ENCODE measurements at places on chromosomes 1 and 21.

- DNase-seq = no peak
These were observed 274.4 kb upstream of the CXADR start for GRCh38 chr21:17238468-17238867.

GRCh38 chr1:87331365-87332241 lies 2.9 kb downstream of the LMO4 start:
- DNase-seq = peak; percentile 28

DNA sequence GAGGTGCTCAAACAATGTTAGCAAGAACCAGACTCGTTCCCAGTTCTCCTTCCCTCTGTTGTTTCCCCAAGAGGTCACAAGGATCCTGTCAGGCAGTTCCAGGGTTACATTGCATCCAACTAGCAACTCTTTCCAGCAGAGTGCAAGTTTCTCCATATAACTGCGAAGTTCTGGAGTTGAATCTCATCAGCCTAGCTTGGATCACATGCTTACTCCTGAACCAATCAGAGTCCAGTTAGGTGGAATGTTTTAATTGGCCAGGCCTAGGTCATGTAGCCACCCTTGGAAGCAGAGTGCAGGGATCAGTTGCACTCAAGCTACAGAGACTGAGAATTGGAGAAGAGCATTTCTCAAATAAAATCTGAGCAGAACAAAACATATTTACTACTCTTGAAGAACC lies 15.9 kb upstream of the PIK3R3 start:
- DNase-seq = no peak

DNA sequence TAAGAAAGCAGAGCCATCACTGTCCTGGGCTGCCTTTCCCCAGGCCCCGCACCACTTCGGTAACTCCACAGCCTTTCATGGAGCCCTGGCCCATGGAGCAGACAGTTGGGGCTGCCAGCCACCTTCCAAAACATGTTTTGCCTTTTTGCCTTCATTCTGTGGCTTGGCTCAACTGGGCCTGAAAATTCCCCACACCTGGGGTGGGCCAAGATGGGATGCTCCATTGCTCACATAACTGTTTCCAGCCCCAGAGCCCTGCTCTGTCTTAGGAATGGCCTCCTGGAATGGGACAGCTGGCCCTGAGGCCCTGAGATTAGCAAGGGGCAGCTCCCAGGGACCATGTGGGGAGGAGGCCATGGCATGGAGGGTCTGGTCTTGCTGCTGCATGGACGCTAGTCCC lies 10.9 kb upstream of the PRELP start:
- no peak for DNase-seq

DNA sequence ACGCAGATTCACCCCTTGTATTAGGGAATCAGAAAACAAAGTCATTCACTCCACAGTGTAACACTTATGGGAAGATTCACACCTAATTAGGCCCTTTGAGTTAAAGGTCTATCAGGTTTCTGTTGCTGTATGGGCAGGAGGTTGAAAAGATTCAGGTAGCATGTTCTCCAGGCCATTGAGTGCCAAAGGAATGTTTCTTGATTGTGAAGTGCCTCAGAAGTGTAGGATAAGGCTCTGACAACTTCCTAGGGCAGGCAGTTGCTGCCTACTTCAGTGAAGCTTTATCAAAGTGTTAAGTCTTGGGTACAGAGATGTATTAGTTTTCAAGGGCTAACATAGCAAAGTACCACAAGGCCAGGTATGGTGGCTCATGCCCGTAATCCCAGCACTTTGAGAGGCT lies 48.7 kb upstream of the RGS18 start:
- DNase-seq = no peak

- no peak for DNase-seq
These were observed 1.1 kb downstream of the IGFN1 start for GRCh38 chr1:201191653-201192260.

GRCh38 chr1:207027206-207027777 lies 5.3 kb downstream of the C1orf116 start:
- DNase-seq = no peak

GRCh38 chr1:230682274-230682673 lies 31.6 kb downstream of the AGT start:
- no peak for DNase-seq

DNA sequence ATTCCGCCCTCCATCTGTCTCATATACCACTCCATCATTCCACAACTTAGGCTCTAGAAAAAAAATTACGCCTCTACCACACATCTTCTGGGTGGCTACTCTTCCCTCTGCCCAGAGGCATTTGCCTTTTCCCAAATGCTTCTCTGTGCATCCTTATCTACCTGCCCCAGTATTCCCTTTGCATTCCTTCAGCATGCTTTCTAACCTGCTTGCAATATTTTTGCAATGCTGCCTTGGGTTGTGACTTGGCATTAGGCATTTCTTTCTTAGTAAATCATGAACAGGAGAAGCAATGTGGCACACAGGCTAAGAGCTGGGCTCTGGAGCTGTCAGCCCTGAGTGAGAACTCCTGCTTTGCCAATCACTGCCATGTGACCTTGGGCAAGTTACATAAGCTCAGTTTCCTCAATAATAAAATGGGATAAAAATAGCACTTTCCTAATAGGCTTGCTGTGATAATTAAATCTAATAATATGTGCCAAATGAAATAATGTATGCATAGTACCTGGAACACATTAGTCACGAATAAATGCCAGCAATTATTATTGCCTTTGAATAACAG lies 276.0 kb downstream of the ASTN1 start:
- DNase-seq = no peak

GRCh38 chr1:221740369-221740992 lies 1.4 kb downstream of the DUSP10 start:
- no peak for DNase-seq

DNA sequence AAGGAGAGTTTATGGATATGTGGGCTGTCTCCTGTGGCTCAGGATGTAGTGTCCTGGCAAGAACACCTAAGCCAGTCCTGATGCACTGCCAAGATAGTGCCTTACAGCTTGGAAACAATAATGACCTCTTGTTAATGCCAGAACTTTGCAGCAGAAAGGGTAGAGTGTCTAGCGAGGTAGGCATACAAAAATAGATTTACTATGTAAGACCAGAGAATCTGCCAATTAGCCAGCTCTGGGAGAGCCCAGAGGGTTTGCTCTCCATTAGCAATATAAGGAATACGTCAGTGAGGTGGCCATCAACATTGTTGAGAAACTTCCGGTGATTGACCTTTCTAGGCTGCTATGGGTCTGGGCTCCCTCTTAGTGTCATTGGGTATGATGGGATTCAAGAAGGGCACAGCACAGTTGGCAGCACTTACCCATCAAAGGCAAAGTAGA lies 178.5 kb upstream of the GALNT2 start:
- no peak for DNase-seq

GRCh38 chr1:100392756-100393155 lies 40.5 kb downstream of the CDC14A start:
- DNase-seq = no peak

- DNase-seq = no peak
These were observed 577.1 kb downstream of the PLPP3 start for GRCh38 chr1:56002231-56002630.

- no peak for DNase-seq
These were observed 123.9 kb upstream of the DUSP10 start for GRCh38 chr1:221865808-221866207.

GRCh38 chr1:147167365-147167764 lies 4.9 kb downstream of the PRKAB2 start:
- no peak for DNase-seq

DNA sequence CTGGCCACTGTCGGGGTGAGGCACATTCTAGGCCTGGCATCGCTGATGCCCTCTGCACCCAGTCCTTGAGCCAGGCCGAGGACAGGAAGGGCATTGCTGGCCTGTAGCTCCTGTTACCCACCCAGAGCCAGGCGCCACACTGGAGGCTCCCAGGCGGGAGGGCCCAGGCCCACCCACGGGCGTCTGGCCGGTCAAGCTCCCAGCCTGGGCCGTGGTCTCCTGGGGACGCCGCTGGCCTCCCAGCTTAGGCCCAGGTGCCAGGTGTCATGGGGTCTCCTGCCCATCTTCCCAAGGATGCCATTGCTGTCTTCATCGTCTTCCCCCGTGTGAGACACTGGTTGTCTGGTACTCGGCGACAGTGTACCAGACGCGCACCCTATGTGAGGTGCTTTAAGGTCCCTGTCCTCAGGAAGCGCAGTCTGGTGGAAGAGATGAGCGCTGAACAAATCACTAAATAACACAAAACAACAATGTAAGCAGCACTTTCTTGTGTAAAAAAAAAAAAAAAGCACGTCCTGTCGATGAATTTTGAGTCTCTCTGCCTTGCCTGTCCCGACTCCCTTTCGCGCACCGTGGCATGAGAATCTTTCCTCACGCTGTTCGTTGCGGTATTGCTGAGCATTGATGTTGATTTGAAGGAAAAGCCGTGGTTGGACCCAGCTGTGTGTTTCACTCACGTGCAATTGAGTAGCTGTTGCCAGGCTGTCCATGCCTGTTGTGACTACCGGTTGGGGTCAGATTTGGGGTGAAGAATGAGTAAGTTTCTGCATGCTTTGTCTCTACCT lies 27.0 kb upstream of the TRAPPC10 start:
- DNase-seq = no peak

DNA sequence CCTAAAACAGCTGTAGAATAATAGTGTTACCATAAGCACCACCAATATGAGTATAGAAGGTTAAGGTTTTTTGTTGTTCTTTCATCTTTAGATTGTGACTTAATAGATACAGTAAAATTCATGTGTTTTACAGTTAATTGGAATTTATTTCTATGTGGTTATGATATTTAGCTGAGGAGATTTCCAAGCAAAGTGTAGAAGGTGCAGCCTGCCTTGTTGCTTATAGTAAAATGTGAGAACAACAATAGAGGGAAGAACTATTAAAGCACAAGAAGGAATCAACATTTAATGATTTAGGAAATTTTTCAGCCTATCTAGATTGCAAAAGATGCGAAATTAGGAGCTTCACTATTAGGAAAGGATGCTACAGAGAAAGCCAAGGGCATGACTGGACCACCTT lies 47.9 kb downstream of the DESI2 start:
- DNase-seq = no peak

DNA sequence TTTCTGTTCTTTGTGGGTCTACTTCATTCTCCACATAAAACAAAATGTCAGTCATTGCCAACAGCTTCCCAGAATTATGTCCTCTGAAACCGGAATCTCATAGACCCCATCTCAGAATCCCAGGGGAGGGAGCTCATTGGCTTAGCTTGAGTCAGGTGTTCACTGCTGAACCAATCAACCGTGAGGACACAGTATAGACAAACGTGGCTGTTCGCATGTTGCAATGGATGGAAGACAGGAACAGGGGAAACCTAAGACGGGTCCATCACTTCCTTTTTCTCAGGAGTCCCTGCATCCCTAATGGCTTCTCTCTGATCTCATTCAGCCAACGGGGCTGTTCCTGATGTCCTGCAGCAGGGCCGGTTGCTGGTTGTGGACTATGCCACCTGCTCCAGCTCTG lies 9.1 kb downstream of the CELA2A start:
- DNase-seq = no peak

- no peak for DNase-seq
These were observed 729 bp downstream of the APP start for GRCh38 chr21:26169611-26170470.

- no peak for DNase-seq
These were observed 14.2 kb downstream of the PTPN14 start for GRCh38 chr1:214537219-214537618.

DNA sequence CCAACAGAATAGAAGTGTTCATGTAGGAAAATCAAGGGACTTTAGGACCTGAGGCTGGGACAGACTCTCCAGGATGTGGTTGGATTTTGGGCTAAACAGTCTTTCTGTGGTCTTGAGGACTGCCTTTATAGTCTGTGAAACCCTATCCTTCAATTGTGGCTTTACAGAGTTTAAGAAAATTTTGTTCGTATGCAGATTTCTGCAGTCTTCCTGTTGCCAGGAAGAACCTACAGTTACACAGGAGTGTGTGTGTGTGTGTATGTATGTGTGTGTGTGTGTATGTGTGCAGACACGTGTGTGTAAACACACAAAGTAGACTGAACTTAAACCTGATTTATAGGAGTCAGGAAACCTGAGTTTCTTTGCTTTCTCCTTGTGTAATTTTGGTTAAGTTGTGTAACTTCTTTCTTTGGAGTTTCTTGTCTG lies 22.8 kb downstream of the NEK7 start:
- DNase-seq = no peak

DNA sequence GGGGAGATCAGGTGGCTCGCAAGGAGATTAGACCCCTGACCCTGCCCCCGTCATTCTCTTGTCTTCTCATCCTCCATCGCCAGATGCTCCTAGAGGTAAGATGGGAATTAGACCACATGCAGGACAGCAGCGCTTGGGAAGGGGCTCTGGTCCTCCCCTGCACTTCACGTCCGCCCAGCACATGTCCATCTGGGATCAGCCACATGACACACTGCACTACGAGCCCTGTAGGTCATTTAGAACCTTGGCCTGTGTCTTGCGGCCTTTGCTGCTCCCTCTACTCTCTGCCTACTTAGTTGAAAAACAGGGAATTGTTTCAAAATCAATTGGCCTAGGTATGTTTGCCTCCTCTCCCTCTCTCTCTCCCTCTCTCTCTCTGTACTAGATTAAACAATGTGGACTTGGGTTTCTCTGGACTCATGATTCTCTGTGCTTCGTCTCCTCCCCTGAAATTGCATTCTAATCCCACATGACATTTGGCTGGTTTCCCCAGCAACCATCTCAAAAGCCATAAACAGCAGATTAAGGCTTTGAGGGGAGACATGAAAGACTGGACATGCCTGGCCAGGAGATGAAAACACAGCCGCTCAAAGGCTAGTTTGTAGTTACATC lies 3.8 kb upstream of the NCMAP start:
- DNase-seq = no peak

GRCh38 chr1:180905927-180906326 lies 6.8 kb upstream of the KIAA1614 start:
- DNase-seq = no peak

GRCh38 chr1:165845992-165846748 lies 18.8 kb downstream of the UCK2 start:
- DNase-seq = no peak

- no peak for DNase-seq
These were observed 965.8 kb downstream of the PLA2G4A start for GRCh38 chr1:187794561-187794960.

DNA sequence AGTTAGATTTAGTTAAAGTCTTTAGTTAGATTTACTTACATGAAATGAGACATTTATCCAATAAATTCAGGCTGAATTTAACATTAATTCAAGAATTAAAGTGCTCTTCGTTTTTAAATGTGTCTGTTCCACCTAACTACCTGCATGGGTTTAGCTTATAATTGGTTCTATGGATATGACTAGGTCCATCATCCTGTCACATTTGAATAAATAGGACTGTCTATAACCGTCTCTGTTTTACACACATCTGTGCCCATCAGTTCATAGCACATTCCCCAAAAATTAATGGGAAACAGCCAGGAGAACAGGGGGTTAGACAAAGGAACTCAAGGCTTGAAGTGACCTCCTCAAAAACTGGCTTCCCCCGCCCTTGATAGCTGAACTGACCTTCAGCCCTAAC lies 219.6 kb downstream of the MRPL39 start:
- DNase-seq = no peak

DNA sequence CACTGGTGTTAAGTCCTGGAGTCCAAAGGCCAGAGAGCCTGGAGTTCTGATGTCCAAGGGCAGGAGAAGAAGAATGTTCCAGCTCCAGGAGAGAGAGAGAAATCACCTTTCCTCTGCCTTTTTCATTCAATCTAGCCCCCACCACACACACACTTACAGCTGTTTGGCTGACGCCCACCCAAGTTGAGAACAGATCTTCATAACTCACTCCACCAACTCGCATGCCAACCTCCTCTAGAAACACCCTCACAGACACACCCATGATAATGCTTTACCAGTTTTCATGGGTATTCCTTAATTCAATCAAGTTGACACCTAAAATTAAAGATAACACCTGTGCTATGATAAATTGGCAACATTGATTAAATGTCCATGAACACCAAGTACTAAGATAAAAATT lies 42.0 kb downstream of the MNDA start:
- DNase-seq = no peak

- DNase-seq = no peak
These were observed 38.8 kb upstream of the RASAL2 start for GRCh38 chr1:178055093-178055492.

Data from stimulated activated CD8-positive, alpha-beta memory T cell treated with anti-CD3 and anti-CD28 coated beads, Interleukin-4, amount 100 ng/mL, for 4 hours (primary cell).